ENCODE measurements at places on chromosomes 6 and 20.

DNA sequence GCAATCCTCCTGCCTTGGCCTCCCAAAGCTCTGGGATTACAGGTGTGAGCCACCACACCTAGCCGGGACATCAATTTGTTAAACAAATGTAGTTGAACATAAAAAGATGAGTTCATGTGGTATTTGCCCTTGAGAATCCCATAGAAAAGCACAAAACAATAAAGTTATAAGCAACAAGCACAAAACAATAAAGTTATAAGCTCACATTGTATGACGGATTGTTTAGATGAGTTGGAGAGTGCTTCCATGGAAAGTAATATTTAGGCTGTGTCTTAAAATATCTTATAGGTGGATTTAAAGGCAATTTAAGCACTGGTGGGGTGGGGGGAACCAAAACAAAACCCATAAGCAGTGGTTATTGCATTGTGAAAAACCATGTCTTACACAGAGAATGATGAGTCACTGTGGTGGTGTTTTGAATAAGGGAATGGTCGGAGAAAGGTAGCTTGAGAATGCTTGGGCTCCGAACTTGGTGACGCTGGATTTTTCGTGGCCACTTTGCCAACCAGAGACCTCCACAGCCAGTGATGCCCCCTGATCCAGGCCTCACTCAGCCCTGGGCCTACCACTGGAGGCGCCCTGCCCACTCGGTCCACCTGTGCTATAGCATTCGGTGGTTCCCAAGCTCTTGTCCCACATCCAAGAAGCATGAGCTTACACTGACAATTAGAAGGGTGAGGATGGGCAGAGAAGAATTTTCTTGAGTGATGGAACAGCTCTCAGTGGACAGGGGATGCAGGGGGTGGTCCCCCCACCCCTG lies 256.0 kb downstream of the CDKAL1 start:
- DNase-seq = no peak

GRCh38 chr6:3288711-3289663 lies 30.2 kb downstream of the PSMG4 start:
- DNase-seq = no peak

DNA sequence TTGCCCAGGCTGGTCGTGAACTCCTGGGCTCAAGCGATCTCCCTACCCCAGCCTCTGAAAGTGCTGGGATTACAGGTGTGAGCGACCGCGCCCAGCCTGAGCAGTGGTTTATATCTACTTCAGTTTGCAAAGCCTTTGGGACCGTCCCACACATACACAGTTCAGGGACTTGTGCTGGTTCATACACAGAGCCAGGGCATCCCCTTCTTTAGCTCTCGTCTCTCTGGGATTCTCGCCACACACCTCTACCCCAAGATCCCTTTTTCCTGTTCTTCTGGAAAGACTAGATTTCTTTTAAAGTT lies 12.5 kb downstream of the CAP2 start:
- DNase-seq = no peak

DNA sequence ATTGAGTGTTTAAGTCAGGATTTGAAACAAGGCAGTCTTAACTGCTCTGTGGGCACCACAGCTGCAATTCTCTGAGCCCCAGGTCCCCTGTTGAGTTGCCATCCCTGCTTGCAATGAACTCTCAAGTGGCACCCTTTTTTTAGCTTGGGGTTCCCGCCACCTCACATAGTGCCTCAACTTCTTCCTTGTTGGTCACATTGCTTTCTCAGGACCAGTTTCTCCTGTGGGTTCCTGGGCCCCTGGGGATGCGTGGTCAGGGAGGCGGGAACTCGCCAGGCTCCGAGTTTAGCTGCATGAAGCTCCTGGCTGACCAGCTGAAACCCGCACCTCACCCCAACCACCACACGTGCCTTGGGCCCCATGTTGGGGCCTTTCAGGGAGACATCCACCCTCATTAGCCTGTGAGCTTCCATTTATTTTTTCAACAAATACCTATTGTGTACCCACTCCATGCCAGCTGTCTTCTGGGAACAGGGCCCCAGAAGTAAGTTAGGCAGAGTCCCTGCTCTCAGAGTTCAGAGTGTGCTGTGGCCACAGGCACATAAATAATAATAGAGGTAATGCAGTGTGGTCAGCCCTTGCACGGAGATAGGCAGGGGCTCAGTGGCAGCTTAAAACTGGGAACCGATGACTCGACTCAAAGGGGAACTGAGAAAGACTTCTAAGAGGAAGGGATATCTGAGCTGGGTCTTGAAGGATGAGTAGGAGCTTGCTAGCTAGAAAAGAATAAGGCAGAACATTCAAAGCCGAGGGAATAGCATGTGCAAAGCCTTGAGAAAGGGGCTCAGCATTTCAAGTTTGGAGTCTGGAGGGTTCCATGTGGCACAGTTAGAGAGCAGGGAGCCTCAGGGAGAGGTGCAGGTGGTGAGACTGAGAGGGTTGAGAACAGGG lies 33.9 kb upstream of the FAM83D start:
- DNase-seq = no peak

DNA sequence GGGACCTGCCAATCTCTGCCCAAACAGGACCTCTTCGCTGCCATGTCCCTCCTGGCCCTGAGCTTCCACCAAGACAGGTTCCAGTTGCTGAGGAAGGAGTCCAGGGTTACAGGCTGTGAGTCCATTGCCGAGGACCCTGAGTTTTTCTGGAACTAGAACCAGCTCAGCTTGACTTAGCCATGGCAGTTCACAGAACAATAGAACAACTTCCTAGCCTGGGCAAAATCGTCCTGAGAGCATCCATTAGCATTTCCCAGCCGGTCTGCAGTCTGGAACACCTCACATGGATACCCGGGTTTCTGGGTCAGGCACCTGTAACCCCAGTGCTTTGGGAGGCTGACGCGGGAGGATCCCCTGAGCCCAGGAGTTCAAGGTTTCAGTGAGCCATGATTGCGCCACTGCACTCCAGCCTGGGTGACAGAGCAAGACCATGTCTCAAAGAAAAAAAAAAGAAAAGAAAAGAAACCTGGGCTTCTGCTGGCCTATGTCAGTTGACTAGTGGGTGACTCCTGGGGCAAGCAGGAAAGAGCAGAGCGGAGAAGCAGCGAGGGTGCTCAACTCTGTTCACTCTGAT lies 90.3 kb downstream of the TCP11 start:
- no peak for DNase-seq

DNA sequence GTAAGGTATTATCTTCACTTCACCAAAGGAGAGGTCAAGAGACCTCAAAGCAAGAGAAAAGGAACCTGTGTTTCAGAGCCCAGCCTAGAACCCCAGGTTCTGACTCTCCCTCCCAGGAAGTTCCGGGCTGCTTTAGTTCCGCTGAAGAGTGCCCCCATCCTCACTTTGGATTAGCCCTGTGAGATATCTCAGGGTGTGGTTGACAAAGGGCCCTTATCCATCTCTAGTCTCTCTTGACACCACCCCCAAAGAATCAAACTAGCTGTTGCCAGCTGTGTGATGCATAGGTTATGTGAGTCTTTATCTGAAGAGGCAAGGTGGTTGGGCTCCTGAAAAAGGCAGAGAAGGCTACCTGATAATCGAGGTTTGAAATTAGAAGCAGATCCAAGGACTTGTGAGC lies 20.6 kb downstream of the BRPF3 start:
- DNase-seq = no peak

Data from inflammatory macrophage treated with lipopolysaccharide for 1 hour (primary cell).